ENCODE measurements at places on chromosomes 2 and 18.

DNA sequence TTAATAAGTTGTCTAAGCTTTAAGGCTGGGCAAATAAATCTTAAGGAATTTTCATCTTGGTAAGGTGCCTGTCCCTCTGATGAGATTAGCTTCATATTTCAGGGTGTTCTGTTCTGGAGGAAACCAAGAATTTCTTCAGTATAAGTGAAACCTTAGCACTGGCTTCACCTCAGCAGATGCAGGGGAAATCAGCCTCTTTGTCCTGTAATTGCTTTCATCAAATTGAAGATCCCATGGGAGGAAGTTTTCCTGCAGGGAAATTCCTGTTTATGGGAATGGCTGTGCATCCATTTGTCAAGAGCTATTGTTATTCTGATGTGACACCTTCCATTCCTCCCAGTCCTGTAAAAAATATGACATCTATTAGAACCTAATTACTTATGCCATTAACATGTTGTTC is 174.5 kb downstream of the PTPRM start:
- DNase-seq = no peak

- no peak for DNase-seq
These were observed 263.2 kb downstream of the EXOC6B start for GRCh38 chr2:72562451-72563153.

DNA sequence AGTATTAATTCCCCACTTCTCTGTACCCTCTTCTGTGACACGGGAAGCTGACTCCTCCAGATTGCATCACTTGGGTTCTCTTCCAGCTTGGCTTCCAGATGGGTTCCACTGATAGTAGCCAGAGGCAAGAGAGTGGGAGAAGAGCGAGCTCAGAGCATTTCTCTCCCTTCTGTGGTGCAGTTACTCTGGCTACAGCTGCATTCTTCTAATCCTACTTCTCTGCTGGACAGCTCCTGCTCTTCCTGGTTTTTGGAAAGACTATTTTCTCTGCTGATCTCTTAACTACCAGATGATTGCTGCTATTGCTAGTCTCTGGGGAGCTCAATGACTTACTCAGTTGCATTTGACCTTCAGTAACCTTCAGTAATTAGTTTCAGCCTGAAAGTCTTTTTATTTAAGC is 187.5 kb upstream of the MAP2 start:
- no peak for DNase-seq

DNA sequence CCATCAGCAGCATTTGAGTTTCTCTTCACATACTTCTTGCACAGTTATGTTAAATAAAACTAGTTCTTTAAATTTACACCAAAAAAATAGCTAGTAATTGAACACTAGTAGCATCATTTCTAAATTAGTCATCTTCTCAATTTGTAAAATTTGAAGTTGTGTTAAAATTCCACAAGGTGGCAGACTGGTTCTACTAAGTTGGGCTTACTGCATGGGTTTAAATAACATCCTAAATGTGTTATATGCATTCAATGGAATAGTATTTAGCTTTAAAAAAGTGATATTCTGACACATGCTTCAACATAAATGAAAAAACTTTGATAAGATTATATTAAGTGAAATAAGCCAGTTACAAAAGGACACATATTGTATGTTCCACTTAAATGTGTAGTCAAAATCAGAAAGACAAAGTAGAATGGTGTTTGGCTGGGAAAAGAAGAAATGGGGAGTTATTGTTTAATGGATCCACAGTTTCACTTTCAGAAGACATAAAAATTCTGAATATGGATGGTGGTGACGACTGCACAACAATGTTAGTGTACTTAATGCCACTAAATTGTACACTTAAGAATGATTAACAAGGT is 28.7 kb upstream of the RPRD1A start:
- DNase-seq = peak; percentile 26

GRCh38 chr18:56936457-56936856 is 210.4 kb upstream of the BOD1L2 start:
- DNase-seq = no peak

DNA sequence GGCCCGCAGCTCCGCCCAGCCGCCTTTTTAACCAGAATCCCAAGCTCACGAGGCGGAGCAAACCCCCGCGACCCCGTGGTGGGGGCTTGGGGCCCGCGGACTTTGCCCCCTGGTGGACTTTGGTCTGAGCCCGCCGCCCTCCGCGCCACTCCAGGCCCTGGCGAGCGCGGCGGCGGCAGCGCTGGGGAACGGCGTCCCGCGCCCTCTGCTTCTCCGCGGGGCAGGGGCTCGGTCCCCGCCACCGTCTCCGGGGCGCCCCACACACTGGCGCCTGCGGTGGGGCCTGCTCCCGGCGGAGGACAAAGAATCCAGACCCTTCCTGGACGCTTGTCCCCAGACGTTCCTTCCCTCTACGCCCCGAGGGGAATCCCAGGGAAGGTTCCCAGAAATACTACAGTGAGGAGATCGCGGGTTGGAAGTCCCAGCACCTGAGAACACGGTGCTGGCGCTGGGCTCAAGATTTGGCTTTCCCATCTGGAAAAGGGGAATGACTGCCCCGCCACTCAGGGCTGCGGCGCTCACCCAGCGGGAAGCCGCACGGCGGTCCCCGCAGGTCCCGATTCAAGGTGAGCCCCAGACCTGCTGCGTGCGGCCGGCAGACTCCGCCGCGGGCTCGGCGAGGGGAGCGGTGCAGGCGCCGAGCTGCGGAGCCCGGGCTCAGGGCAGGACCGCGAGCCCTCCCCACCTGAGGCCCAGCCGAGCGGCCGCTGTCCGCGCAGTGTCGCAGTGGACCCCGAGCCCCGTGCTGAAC is at the start of gene HAAO:
HAAO (minus strand) TSS at position 1 of the 751 bp plus-strand sequence. CDS start 47 bp downstream, outside the sequence.
- no peak for DNase-seq

GRCh38 chr2:29688429-29688828 is 233.0 kb downstream of the ALK start:
- DNase-seq = no peak
